ENCODE measurements at places on chromosomes 16 and 17.

GRCh38 chr16:89827383-89828198 is 684 bp upstream of the SPIRE2 start:
- DNase-seq, result no peak

GRCh38 chr17:13833921-13834320 is 232.2 kb upstream of the HS3ST3A1 start:
- DNase-seq, result no peak

DNA sequence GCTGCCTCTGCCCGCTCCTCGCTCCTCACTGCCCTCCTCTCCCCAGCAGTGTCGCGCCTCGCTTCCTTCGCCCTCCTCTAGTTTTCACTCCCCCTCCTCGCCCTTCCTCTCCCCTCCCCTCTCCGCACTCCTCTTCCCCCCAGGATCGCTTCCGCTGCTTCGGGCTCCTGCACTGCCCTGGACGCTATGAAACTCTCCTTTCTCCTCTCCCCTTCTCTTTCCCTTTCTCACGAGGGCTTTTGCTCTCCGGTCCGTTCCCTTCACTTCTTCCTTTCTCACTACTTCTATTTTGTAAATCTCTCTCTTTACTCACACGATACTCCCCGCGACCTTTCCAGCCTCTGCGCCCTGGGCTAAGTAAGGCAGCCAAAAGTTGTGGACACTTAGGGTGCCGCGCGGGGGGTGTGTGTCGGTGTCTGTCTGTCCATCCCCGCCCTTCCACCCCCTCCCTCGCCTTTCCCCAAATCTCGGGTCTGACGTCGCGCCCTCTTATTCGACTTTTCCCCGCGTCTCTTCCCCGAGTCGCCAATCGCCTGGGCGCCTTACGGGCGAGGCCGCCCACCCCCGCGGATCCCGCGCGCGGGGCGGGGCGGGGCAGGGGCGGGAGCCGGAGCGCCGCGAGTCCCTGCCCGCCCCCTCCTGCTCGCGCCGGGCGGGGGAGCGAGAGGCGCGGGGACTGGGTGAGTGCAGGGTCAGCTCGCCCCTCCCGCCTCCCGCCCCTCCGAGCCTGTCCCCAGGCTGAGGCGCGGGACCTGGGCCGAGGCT is at the start of gene IRX3:
IRX3 (minus strand) TSS at position 422 of the 765 bp plus-strand sequence. CDS start 737 bp downstream, outside the sequence.
- DNase-seq, result no peak

DNA sequence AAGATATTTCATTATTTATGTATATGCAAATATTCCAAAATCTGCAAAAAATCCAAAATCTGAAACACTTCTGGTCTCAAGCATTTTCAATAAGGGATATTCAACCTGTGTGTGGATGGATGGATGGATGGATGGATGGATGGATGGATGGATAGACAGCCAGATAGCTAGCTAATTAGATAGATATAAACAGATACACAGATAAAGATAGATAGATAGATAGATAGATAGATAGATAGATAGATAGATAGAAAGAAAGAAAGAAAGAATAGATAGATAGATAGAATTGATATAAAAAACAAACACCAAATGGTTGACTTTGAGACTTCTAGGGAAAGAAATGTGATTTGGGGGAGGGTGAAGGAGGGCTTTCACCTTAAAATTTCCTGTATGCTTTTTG is 115.1 kb upstream of the TOB1 start:
- no peak for DNase-seq

- DNase-seq, result no peak
Measured at GRCh38 chr16:65121870-65122723, at the start of gene CDH11. Gene CDH11 (minus strand): TSS chr16:65122063. CDS start chr16:65004869, 117,194 bp downstream.

- DNase-seq, result no peak
Measured at GRCh38 chr16:75461575-75461974, 2.9 kb downstream of the TMEM170A start.

DNA sequence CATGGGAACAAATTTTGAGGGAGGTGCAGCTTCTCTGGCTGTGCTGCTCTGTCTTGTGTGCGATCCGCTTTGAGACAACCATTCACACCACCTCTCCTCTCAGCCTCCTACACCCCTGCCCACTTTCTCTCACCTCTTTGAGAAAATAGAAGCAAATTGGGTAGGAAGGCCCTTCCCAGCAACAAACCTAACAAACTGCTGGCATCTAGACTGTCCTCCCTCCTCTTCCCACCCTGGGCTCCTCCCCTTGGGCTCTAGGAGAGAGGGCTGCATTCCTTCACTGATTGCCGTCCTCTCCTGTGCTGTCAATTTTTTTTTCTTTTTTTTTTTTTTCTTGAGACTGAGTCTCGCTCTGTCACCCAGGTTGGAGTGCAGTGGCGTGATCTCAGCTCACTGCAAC is 13.5 kb downstream of the CDIPT start:
- DNase-seq, result no peak

DNA sequence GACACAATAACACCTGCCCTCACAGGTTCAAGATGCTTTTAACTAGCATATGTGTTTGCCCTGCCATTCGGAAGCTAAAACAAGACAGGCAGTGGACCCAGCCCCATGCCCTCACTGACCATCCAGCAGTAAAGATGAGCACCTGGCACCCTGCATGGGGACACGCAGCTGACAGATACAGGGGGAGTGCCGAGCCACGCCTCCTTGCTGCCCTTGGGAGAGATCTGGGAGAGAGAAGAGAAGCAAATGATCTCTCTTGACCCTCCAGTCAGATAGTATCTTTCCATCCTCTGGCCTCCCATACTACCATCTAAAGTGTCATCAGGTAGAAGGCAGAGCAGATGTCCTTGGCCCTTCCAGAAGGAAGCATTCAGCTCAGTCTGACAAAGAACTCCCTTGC is 40.6 kb upstream of the MYOCD start:
- DNase-seq, result no peak

DNA sequence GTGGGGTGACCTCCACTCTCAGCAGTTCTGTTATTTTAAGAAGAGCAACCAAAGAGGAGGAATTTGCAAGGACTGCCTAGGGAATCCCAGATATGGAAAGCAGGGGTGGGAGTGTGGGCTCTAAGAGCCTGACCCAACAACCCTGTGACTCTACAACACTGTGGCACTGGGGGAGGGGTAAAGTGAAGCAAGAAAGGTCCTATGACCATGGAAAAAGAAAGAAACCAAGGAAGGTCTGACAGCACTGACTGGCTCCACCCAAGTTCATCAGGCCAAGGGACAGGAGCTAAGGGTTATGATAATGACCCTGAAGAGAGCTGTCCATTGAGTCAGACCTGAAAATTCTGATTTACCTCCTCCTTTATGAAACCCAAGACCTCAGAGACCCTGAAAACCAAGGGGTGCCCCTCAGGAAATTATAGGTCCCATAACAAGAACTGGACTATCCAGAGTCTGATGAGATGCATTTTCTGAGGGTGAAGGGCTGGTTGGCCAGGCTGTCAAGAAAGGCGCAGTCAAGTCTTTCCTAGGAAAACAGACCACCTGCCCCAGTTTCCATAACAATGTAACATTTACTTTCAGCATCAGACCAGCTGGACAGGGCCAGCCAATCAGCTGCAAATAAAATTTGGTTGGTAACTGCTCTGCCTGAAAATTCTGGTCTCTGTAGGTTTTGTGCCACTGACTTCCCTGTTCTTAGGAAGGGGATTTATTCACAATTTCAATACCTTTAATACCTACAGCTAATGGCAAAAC is 53.8 kb upstream of the MTMR4 start:
- DNase-seq, result no peak

DNA sequence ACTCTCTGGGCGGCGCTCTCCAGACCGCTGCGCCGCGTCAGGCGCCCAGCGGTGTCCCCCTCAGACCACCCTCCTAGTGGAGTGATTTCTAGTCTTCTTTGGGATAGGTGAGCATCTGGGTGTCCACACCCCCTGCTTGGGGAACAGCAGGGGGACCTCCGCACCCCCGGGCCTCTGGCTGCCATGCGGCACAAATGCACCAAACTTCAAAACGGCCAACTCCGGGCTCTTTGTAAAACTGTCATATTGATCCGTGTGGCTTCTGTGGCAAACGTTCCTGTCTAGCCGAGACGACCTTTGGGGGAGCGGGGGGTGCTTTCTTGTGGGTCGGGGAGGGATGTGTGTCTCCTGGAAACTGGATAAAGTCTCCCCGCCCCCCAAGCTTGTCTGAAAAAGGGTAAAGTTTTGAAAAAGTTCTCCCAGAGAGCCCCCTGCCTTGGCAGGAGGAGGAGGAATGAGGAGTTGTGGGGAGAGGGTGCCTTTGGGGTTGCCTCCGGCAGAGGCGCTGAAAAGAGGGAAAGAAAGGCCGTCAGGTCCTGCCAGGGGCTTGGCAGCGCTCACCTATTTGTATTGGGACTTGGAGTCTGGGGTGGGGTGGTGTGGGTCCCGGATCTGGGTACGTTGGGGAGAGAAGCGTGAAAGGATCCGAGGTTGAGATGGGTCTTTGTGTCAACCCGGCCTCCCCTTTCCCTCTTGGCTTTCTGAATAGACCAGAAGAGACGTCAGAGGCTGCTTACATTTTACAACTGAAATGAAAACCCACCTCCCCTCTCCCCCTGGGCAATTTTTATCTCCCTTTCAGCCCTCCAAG is 2.2 kb upstream of the CHD3 start:
- peak; percentile 22 for DNase-seq

GRCh38 chr16:8675183-8676159 is 1.1 kb downstream of the ABAT start:
- peak; percentile 22 for DNase-seq

- DNase-seq, result no peak
Measured at GRCh38 chr16:85291302-85292148, 179.3 kb upstream of the CIBAR2 start.

GRCh38 chr16:10308305-10309193 is 77.3 kb upstream of the ATF7IP2 start:
- DNase-seq, result no peak

GRCh38 chr16:2036200-2036966 is 9.7 kb downstream of the NHERF2 start:
- no peak for DNase-seq

DNA sequence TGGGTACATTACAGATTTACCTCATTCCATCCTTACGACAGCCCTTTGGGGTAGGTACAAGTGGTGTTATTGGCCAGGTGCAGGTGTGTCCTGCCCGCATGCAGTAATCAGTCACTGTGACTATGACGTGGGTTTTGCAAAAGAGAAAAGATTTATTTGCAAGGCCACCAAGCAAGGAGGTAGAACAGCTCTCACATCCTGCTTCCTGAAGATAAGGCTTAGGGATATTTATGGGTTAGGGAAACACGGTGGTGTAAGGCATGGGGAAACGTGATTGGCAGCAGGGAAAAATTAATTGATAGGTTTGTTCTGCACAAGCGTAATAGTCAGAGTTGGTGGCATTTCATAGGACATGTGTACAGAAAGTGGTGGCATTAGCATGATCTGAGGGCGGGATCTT is 214.8 kb downstream of the PARN start:
- no peak for DNase-seq

GRCh38 chr16:11109566-11109965 is 146.4 kb downstream of the SOCS1 start:
- no peak for DNase-seq

DNA sequence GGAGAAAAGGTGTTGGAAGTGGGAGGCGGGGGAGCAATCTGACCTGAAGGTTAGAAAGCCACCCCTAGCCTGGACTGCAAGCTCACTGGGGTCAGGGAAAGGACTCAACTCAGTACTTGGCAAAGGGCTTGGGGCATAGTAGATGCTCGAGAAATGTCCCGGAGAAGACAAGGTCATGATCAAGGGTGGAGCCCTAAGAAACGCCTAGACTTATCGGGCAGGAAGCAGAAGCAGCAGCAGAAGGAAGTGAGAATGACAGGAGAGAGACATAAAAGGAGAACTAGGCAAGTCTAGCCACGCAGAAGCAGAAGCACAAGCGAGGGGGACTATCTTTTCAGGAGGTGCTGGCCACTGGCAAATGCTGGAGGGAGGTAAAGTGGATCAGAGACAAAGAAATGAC is 10.2 kb downstream of the COTL1 start:
- no peak for DNase-seq

DNA sequence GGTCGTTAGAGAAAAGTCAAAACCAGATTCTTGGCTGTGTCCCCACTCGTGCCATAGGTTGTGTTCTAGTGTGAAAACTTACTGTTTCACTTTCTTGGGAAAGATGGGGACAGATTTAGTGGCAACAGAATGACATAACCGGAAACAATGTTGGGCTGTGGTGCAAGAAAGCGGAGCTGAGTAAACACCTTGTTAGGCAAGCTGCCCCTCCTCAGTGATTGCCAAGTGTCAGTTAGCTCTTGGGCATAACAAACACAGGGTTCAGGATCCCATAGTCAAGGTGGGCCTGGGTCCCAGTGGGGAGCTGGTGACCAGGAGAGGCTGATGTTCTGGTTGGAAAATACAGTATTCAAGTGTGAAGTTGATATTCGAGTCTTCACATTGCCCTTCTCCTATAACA is 15.4 kb downstream of the UBN1 start:
- DNase-seq, result no peak

DNA sequence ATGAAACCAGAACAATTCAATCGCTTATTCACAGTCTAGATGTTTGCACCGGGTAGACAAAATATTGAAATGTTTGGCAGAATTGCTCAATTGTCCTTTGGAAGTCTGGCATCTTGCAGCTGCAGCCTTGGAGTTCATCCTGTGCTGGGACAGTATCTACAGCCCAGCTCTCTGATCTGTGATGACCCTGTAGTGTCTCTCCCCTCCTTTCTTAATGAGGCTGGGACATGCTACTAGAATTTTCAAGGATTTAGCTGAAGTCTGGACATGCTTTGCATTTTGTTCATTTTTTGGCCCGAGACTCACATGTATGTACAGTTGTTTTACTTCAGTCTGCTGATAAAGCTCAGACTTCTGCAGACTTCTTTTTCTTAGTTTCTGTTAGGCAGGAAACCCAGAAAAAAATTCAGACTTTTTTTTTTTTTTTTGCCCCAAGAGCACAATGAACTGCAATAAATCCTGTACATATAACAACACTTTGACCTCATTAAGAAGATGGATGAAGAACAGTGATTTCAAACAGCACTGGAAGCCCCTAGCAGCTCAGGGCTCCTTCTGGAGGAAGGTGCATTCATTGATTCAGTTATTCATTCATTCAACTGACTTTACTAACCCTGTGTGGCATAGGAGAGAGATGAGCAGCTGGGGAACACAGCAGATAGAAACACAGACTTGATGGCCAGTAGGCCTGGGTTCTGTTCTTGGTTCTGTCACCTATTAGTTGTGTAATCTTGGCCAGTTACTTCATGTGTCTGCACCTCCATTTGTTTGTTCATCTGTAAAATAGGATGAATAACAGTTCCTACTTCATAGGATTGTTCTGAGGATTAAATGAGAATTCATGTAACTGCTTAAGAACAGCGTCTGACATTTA is 210.0 kb downstream of the MAP2K4 start:
- no peak for DNase-seq

GRCh38 chr17:36858119-36859002 is 78.9 kb upstream of the LHX1 start:
- no peak for DNase-seq

- no peak for DNase-seq
Measured at GRCh38 chr17:20026960-20027359, 17.8 kb downstream of the SPECC1 start.

DNA sequence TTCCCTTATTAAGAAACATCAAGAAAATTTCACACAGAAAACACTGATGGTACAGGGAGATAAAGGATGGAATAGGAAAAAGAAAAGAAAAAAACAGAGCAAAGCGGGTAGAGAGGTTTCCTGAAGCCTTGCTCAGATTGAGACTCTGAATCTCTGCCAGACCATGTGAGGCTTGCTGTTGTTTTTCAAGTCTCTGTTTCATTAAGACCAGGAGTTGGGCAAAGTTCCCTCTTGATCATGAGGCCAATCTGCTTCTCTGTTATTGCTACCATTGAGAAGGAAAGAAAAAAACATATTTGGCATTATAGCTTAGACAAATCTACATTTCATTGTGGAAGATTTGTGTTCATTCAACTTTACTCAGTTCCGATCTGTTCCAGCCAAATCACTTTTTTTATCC is 201.6 kb upstream of the SOX9 start:
- DNase-seq, result no peak

- DNase-seq, result peak; percentile 44
Measured at GRCh38 chr17:27381007-27381501, 75.2 kb upstream of the KSR1 start.
